ENCODE measurements at places on chromosomes 11 and 22.

- no peak for DNase-seq
These were observed 85.2 kb upstream of the ARHGAP20 start for GRCh38 chr11:110797453-110797852.

- DNase-seq: no peak
These were observed 92.1 kb upstream of the BLID start for GRCh38 chr11:122207921-122208764.

DNA sequence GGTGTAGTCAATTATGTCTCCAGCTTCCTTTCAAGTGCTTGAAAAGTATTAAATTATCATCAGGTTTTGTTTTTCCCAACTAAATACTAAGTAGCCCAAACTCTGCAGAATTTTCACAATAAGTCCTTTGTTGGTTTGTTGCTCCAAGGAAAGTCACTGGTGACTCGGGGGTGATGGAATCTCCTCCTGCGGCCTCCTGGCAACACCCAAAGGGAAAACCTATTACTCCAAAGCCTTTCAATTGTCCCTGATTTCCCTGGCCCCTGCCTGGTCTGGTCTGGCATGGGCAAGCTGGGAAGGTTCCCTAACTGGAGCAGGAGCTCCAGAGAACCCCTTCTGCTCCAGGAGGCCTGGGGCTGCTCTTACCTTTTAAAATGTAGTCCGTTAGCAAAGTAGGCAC, 47.9 kb downstream of the FEZ1 start:
- no peak for DNase-seq

DNA sequence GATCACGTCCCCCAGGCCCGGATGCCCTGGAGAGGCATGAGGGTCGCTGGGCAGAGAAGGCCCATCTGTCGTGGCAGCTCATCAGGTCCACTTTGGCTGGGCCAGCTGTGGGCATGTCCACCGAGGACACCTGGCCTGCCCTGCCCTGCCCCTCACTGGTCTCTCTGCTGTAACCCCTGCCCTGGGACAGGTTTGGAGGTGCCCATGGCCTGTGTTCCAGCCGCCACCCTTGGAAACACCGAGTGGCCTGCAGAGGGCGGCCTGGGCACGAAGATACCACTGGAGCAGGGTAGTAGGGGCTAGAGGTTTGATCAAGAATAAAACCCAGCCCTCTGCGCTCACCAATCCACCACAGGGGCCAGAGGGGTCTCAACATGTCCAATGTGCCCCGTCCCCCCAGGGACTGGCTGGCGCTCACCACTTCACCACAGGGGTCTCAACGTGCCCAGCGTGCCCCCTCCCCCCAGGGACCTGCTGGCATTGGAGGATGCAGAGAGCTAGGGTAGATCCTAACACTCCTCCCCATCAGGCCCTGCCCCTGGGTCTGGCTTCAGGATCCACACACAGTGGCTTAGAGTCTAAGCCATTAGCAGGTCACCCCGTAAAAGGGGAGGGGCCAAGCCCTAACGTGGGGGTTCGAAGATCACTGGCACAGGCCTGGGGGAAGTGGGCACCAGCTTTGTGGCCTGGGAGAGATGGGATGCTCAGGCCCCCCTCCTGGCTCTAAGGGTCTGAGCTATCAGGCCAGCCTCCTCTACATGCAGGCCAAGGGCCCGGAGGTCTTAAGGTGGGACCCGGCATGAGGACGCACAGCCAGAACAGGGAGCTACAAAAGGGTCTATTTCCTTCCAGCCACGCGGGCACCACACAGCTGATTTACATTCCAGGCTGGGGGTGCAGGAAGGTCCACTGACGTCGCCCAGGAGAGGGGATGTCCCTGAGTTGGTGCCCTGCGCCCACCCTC, 1.3 kb upstream of the HDAC10 start:
- peak; percentile 48 for DNase-seq

- DNase-seq: no peak
These were observed 61.0 kb upstream of the BIRC3 start for GRCh38 chr11:102256251-102256650.

DNA sequence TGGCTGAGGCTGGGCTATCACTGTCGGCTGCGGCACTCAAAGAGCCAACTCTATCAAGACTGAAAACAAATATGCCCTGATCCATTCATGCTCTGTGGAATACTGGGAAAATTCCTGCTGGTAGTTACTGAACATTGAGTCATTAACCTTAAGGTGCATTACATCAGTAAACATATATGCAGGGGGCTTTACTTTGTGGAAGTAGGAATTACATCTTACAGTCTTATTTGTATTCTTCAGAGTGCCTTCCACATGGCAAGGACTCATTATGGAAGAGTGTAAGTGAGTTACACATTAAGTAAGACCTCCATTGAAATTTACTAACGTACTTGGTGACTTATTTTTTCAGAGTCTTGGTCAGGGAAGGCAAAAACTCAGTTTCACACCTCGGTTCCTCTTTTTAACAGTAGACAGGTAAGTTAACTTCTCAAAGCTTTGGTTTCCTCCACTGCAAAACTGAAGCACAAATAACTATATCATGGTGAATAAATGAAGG, 4.5 kb downstream of the OR5B21 start:
- DNase-seq: no peak

DNA sequence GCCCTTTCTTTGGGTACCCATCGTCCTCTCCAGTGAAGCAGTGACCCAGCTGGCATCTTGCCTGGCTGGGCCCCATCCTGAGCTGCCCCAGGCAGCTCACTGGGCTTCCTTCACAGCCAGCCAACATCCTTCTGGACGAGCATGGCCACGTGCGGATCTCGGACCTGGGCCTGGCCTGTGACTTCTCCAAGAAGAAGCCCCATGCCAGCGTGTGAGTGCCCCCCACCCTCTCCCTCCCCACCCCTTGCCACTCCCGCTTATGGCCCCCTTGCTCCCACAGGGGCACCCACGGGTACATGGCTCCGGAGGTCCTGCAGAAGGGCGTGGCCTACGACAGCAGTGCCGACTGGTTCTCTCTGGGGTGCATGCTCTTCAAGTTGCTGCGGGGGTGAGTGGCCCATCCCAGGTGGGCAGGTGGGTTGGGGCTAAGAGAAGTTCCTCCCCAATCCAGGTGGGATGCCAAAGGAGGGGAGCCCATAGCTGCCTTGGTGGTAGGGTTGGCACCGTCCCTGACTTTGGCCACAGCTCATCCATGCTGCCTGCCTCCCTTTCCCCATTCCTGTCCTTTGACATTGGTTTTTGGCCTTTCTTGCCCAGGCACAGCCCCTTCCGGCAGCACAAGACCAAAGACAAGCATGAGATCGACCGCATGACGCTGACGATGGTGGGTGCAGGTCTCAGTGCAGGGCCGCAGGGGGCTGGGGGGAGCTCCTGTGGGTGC, 6.8 kb upstream of the ANKRD13D start:
- no peak for DNase-seq

DNA sequence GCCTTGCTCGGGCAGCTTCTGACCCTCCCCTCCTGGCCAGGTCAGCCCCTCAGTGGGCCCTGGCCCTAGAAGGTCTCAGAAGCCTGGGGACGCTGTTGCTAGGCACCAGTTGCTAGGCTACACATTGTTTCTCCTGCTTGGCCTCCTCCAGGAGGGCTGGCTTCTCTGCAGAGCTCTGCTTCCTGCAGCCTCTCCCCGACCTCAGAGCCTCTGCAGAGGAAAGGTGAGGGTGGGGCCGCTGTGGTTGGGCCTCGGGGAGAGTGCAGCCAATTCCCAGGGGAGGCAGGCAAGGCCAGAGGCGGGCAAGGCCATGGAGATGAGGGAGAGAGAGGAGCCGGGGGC, 27.6 kb upstream of the LRRC10B start:
- DNase-seq: peak; percentile 59
